ENCODE measurements at places on chromosomes 3 and 15.

GRCh38 chr3:49673715-49674496, at the start of gene APEH:
Gene APEH (plus strand): TSS chr3:49674351. CDS start chr3:49674402, 51 bp downstream.
- ATAC-seq = peak; percentile 95

DNA sequence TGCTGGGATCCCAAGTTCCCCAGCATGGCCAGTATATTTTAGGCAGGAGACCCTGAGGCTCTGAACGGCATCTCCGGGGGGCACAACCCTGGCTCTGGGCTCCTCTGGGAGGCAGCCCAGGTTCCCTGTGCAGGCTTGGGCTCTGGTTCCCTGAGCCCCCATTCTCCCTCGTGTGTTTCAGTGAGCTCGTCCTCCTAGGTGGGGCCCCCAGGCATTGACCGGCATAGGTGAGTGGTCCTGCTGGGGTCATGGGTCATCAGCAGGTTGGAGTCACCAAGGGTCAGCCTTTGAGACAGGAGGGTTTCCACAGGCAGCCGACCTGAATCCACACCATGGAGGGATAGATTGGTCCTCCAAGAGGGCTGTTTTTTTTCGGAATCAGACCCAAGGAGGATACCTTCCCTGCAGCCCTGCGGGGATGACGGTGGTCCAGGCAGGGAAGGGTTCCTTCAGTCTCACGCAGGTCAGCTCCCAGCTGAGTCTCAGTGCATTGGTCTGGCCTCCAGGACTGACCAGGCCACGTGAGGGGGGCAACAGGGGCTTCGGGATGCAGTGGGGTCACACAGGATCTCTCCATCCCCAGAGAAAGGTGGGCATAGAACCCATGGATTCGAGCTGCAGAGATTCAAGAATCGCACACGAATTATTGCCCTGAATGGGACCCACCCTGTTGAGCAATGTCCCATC, 226.0 kb downstream of the SNRPN start:
- ATAC-seq = no peak

DNA sequence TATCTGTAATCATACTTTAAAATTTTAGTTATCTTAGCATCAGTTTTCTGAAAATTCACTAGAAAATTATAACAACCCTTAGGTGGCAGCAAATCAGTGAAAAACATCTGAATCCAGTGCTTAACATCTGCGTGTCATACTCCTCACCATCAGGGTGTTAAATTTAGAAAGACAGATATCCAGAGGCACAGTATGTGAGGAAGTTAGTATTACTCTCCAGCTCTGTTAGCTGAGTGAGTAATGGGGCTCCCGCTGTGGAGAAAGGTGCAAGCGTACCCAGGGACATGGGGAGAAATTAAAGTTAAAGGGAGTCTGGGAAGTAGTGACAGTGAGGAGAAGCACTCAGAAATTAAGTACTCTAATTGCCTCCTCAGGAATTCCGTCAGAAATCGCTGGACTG, 50.9 kb downstream of the CEP63 start:
- no peak for ATAC-seq

DNA sequence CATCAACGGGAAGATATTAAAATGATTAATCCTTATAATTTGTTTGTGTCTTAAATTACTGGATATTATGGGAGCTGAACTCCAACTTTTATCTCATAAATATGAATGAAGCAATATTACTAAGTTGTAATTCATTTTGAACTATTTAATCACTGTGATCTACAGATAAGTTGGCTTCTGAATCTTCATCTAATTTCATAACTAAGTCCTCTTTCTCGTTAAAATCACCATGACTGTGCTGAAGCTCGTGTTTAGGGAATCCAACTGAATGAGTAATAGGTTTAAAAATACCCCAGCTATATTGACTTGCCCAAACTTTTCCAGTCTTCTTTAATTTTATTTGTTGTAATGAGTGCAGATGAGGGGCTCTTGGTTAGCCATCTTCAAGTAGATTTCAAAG, 14.1 kb downstream of the MDFIC2 start:
- no peak for ATAC-seq

DNA sequence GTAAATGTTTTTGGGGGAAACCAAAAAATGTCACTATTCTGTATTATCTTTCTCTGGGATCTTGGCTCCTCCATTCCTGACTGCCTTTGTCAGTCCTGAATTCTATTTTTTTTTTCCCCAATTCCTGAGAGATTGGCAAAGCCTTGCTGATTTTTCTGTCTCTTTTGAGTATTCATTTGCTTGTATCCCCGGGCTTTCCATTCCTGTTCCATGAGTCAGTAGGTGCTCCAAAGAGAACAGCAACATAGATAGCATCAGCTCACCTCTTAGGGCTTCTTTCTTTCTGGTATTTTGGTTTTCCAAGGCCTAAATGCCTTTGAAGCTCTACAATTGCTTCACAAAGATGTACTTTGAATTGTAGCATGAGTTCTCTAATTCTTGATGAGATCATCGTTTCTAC, 271.7 kb upstream of the LRRC3B start:
- no peak for ATAC-seq

GRCh38 chr3:107520535-107520934, 2.2 kb upstream of the BBX start:
- ATAC-seq = no peak

DNA sequence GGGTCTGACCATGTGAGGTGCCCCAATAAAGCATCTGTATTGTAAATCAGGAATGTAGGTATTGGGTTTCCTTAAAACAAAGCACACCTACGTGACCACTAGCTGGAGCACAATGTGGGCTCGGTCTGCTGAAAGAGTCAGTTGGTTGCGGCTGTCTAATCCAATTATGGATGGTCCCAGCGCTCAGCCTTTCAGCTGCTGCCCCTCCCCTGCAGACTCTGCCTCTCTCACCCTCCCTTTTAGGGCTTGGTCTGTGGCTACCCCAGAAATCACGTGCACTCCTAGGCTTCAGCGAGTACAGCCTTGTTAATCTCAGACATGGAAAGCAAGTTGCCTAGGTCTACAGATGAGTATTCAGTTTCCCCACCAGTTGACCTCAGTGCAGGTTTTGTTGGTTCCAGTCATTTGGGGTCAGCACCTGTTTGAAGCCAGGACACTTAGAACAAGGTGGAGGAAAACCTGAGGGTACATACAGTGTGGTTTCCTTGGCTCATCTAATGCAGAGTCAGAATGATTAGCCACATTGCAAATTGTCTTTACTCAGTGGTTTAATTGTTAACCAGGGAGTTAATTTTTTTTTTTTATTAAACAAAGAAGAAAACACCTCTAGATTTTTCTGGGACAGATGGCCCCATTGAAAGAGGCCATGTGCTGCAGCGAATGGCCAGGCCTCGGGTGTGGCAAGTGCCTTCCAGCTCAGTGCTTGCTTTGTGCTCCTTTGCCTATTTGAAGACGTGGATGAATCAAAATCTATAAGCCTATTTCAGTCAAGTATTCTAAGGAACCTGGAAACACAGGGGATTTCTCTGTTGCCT, 137.7 kb downstream of the IGF1R start:
- ATAC-seq = peak; percentile 62

GRCh38 chr3:135981701-135982403, 16.3 kb downstream of the PPP2R3A start:
- no peak for ATAC-seq

DNA sequence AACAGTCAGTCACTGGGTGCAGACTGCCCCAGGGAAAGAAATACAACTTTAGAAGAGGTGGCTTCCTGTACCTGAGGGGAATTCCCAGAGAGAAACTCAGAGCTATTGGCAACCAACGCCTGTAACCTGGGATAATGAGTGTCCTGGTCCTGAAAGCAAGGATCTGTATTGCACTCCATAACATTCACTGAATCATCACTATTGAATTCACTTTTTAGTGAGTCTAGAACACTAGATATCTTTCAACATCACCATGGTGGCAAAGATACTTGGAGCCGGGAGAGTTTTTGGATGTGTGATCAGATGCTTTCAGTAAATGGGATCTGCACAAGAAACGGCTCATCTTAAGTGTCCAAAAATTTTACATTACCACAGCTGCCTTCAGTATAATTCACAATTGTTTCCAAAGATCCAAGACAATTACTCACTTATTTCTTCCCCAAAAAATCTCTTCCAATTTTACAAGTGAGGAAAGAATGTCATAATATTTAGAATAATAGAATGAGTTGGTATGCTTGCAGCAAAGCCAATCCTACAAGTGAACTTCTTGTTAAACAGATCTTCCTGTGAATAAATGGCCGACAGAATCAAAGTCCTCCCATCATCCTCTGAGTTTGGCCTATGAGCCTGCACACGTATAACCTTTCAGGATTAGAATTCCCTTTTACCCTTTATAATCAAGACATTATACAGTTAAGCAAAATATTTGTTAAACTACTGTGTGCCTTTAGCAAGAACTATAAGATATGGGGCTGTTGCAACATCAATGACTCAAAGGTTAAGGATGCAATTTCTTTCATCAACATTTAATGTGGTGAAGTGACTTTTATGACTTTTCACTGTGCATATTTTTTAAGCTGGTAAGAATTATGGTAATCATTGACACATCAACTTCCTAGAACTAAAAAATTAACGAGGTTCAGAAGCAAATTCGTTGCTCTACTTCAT, 243.3 kb upstream of the COL8A1 start:
- no peak for ATAC-seq

GRCh38 chr3:127951276-127951675, 36.2 kb downstream of the KBTBD12 start:
- no peak for ATAC-seq

GRCh38 chr3:144197116-144197515, 225.5 kb downstream of the DIPK2A start:
- ATAC-seq = no peak

DNA sequence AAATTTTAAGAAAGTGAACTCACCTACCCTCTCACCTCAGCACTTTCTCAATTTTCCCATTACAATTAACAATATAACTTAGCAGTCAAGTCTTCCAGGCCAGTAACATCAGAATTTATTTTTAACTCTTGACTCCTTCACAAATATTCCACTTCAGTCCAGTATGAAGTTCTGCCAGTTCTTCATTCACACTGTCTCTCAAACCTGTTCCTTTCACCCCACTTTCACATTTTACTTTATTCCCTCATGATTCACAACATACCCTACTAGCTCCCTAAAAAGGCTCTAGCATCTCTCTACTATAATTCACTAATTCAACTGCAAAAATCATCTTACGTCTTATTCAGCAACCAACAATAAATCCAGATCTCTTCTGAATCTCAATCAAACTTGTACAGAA, 3.8 kb downstream of the GSK3B start:
- ATAC-seq = no peak

GRCh38 chr15:48966595-48967301, 3.0 kb upstream of the SHC4 start:
- ATAC-seq = peak; percentile 84

- ATAC-seq = no peak
These were observed 44.0 kb upstream of the SEMA6D start for GRCh38 chr15:47673232-47673761.

GRCh38 chr3:128226795-128227395, 73.6 kb downstream of the EEFSEC start:
- ATAC-seq = no peak

- no peak for ATAC-seq
These were observed 38.4 kb downstream of the RASGRF1 start for GRCh38 chr15:79051941-79052731.

DNA sequence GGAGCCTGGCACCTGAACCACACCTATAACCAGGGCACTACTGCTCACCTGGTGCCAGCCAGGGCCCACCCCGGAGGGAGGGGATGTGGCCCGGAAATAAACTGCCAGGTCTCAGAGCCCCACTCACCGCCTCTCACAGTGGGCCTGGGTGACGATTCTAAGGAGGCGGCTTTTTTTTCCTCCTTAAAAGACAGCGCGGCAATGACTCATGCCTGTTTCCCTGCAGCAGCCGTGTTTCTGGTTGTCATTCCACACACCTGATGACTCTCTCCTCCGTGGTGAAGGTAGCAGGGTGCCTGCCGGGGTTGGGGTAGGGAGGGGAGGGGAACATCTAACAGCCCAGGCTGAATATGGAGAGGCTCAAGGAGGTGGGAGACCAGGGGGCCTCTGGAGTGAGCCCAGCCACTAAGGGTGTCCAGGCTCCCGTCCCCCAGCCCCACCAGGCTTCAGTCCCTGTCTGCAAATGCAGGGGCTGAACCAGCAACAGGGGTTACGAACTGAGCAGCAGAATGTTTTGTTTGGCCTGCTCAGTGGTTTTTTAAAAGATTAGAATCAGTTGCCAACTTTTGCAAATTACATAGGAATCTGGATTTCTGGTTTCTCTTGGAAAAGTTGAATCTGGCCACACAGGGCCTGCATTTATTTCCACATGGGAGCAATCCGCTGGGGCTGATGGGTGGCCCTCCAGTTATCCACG, 127.3 kb upstream of the LINGO1 start:
- ATAC-seq = no peak

GRCh38 chr15:41772720-41773331, 1.5 kb upstream of the MAPKBP1 start:
- ATAC-seq = no peak

DNA sequence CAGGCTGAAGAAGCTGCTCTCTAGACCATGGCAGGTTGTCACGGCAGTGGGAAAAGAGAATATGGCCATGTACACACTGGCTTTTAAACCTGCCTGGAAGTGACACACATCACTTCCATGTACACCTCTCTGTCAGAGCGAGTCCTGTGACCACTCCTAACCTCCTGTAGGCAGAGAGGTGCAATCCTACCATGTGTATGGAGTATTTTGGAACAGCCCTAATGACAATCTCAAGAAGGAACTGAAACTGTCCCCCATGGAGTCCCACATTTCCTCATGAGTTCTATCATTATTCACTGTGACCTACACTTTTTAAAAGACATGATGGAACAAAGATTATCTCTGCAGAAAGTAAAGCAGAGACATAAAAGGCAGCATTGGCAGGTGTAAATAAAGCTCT, 153.4 kb upstream of the PFN2 start:
- peak; percentile 24 for ATAC-seq

GRCh38 chr15:77625376-77625775, 7.3 kb downstream of the LINGO1 start:
- no peak for ATAC-seq

DNA sequence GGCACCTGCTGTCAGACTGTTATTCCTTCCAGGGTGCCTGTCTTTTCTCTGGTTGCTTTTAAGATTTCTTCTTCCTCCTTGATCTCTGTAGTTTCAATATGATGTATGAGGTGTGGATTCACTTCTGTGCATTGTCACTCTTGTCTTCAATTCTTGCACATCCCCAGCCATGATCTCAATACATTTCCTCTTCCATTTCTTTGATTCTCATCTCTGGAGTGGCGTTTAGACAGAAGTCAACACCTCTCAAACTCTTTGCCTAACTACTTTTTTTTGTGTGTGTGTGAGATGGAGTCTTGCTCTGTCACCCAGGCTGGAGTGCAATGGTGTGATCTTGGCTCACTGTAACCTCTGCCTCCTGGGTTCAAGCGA, 224.4 kb upstream of the LYSMD4 start:
- ATAC-seq = no peak

GRCh38 chr15:82165948-82166376, 96.6 kb downstream of the EFL1 start:
- ATAC-seq = peak; percentile 54

- ATAC-seq = no peak
These were observed 599.4 kb downstream of the UNC13C start for GRCh38 chr15:54577476-54578250.

- ATAC-seq = no peak
These were observed 63.7 kb downstream of the GPR176 start for GRCh38 chr15:39856357-39856756.

DNA sequence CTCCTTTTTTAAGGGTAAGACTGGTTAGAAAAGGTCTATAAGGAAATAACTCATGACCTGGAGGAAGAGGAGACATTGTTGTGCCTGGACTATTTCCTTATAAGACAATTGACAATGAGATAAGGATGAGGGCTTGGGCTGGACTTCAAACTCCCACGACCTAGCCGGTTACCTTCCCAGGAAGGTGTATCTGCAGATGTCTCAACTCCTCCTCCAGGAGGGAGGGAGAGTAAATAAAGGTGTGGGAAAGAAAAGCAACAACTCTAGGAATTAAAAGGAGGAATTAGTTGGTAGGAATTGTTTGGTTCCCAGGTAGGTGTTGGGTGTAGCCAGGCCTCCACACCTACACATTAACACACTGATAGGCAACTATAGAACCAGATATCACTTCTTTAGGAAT, 97.8 kb upstream of the TBL1XR1 start:
- ATAC-seq = no peak
